Esophagus squamous epithelium (tissue), 5 donors: ENCODE measurements at places on chromosomes 4 and X. TPM values are rescaled to one million over a fixed set of nuclear protein-coding genes. Genes with fewer than 3 reads are reported as not detected.

The SPANXN1 gene
- not detected for total RNA-seq

DNA sequence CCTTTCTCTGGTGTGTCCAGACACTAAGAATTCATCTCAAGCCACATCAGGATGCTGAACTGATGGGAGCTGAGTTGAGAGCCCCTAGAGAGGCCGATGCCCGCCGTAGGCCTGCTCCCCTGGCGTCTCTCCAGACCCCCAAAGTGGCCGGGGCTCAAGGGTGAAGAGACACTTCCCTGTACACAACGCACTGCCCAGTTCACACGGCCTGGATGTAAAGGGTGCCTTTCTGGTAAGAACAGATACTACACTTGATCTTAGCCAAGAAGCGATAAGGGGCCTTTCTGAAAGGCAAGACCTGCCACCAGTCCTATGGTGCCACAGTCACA is 5.1 kb upstream of the TREX2 start:
- no peak for DNase-seq

The ZNF157 gene
- total RNA-seq = 0.19 TPM

DNA sequence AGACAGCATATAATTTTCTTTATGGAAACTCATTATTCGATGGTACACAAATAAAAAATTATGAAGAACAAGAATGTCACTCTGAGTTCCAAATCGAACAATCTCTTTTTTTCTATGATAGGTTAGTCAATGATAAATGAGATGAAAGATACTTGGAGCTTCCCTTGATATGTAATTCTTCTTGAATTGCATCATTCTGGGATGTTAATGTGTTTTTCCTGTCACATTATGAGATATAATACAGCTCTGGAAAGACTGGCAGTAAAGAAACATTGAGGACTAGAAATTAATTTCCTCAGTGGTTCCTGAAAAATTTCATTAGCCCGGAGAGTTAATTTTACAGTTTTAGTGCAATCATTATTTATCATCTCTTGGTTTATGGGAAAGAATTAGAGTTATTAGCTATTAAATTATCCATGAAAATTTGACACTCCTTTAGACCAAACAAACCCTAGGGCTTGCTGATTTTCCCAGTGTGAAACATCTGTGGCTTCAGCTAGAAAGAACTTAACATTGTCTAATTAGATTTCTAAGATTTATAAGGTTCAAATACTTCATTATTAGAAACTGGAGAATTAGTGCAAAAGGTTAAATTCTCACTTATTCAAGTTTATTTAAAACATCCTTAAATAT is 1546.6 kb upstream of the TENM3 start:
- DNase-seq = no peak
